Ovary (tissue), 10 donors: ENCODE measurements at places on chromosomes 11 and 22. TPM values are rescaled to one million over a fixed set of nuclear protein-coding genes. Genes with fewer than 3 reads are reported as not detected.

Gene SYT7
- 0.24 TPM for total RNA-seq

GRCh38 chr11:9571071-9571762 is 2.3 kb upstream of the WEE1 start:
- no peak for DNase-seq

Gene KDELR3
- total RNA-seq, result 2.3 TPM

Gene SLC6A5
- not detected for total RNA-seq

Gene C11orf16
- 1.4 TPM for total RNA-seq

GRCh38 chr11:32332990-32333319 is 102.4 kb downstream of the WT1 start:
- DNase-seq, result no peak

Gene TMEM134
- total RNA-seq, result 37.6 TPM

- no peak for DNase-seq
These were observed 232.5 kb downstream of the RAB38 start for GRCh38 chr11:87942786-87943185.

DNA sequence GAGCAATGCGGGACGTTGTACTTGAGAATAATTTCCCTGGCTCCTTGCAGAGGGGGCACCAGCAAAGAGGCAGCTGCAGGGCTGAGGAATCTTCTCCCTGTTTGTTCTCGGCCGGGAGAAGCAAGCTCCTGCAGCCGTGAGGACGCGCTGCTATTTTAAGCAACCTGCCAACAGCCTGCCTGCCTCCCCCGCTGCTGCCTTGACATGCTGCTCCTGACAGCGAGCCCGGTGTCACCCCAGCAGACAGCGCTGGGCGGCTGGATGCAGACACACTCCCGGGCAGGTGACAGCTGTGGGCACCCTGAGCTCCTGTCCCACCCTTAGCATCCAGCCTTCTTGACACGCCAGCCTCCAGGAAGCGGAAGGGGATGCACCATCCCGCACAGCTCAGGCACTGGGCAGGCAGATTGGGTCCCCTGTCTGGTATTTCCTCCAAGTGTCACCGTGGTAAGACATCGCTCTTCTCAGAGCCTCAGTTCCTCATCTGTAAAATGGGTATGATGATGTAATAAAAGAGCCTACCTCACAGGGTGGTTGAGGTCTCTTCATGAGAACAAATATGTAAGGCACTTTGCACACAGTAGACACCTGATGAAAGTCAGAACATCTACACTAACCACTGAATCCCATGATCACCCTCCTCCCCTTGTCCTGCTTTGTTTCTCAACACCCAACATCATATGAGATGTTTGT is 530.6 kb downstream of the MN1 start:
- DNase-seq, result peak; percentile 51

DNA sequence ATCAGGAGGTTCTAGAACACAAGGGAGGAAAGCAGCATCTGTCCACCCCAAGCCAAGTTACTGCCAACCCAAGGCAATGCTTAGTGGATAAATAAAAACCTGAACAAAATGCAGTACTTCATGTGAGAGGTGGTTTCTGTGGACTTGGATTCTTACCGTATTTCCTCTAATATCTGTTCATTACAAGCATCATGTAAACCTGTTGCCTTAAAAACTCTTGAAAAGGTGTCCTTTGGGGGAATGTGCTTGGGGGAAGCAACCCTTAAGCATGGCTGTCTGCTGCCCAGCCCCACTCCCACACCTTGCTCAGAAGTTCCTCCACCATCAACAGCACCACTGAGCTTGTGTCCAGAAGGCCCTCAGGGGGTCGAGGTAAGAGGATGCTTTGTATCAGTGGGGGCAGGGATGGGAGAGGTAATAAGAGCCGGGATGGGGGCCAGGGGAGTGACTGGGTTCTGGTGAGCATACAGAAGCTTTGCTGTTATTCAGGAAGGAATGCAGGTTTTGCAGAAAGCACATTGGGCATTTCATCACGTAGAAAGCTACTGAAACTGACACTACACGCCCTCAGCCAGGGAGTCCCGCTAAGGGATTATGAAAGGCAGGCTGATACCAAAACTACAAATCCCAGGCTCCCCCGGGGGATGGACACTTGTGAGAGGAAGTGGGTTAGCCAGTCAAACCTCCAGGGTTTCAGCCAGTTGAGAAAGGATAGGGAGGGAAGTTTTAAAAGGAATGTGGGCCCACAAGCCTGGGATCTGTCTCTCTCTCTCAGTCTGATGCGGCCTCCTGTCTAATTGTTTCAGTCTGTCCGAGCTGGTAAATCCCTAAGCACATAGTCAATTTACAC is 52.0 kb downstream of the KCNJ1 start:
- peak; percentile 40 for DNase-seq

- DNase-seq, result no peak
These were observed 791.0 kb downstream of the FAM181B start for GRCh38 chr11:81942646-81943045.

Gene CFAP300
- 20.1 TPM for total RNA-seq

Gene SHANK3
- 3.6 TPM for total RNA-seq

Gene C11orf86
- total RNA-seq, result not detected

- no peak for DNase-seq
These were observed 81.3 kb upstream of the TP53I11 start for GRCh38 chr11:45031912-45032519.

Gene LRRC32
- 24.3 TPM for total RNA-seq

- DNase-seq, result no peak
These were observed 33.5 kb upstream of the TXNRD2 start for GRCh38 chr22:19974935-19975706.

Gene OR52H1
- total RNA-seq, result 0.26 TPM

- no peak for DNase-seq
These were observed 2.6 kb downstream of the KCNK7 start for GRCh38 chr11:65592858-65593517.

Gene RIC3
- total RNA-seq, result 26.3 TPM

DNA sequence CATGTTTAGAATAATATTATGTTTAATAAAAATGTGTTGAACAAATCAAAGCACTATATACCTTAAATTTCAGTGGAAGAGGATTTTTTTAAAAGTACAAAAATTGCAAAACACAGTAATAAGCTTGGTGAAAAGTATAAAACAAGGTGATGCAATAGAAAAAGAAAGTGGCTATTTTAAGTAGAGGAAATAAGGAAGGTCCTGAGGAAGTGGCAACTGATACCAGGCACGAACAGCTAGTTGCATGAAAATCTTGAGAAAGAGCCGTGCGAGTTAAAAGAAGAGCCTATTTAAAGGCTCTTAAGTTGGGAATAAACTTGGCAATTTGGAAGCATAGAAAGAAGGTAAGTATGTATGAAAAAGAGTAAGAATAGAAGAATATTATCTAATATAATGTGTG is 1679.3 kb downstream of the LRRC4C start:
- DNase-seq, result no peak

Gene TRPC6
- 0.71 TPM for total RNA-seq

Gene MYEOV
- 0.66 TPM for total RNA-seq

GRCh38 chr11:121090145-121090721 is 10.8 kb upstream of the TECTA start:
- no peak for DNase-seq

Gene CD248
- total RNA-seq, result 14.9 TPM

DNA sequence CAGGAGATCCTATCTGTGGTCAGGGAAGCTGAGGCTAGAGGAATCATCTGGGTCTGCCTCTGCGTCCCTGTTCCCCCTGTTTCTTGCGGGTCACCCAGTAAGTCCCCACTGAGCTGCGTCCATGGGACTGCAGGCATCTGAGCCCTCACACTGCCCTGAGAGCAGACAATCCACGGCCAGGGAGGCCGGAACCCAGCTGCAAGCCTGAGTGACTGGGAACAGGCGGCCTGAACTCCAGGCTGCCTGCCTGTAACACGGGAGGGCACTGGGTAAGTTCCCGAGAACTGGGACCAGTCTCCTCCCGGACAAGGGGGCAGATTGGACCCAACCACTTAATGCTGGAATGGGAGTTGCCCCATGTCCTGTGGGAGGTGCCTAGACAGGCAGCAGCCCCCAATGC is 727.4 kb downstream of the BRD1 start:
- no peak for DNase-seq

- no peak for DNase-seq
These were observed 23.6 kb downstream of the OR52E1 start for GRCh38 chr11:5092821-5093585.

Gene ALDH3B1
- total RNA-seq, result 11.4 TPM

Gene GTSE1
- 0.18 TPM for total RNA-seq

DNA sequence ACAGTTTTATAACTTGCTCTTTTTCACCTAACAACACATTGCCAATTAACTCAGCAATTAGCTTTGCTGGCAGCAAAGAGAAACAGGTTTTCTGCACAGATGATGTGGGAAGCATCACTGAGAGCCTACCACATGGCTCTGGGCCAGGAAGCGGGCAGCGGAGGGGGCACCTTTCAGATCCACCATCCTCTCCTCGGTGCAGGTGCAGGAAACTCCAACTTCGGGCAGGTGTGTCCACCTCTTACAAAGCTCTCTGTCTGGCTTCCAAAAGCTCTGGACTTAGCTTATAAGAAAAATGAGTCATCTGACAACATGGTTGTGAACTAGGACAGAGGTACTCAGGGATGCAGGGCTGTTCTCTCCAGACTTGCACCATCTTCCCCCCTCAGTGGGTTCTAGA is 77.0 kb downstream of the RPS6KA4 start:
- no peak for DNase-seq

Gene MUC6
- not detected for total RNA-seq

Gene CREB3L1
- total RNA-seq, result 10.7 TPM

DNA sequence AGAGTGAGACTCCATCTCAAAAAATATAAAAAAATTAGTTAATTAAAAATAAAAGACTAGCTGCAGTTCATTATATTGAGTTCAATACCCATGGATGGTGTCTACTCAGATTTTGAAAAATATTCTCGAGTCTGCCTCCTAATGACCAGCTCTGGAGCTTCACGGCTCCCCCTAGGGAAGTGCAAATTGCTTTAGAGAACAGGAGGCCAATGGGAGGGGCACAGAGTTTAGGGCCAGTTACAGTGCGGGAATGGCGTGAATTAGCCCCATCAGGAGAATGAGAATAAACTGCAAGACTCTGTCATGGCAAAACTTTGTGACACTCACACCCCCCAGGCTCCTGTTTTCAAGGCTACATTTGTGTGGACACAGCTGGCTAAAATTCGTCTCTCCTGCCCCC is 4.6 kb downstream of the FGF4 start:
- no peak for DNase-seq

GRCh38 chr11:33379947-33380346 is 122.8 kb downstream of the HIPK3 start:
- DNase-seq, result no peak

Gene MFRP
- total RNA-seq, result not detected

GRCh38 chr22:49548356-49549202 is 279.1 kb downstream of the BRD1 start:
- no peak for DNase-seq

GRCh38 chr22:41857860-41858199 is 24.9 kb downstream of the SREBF2 start:
- DNase-seq, result no peak

DNA sequence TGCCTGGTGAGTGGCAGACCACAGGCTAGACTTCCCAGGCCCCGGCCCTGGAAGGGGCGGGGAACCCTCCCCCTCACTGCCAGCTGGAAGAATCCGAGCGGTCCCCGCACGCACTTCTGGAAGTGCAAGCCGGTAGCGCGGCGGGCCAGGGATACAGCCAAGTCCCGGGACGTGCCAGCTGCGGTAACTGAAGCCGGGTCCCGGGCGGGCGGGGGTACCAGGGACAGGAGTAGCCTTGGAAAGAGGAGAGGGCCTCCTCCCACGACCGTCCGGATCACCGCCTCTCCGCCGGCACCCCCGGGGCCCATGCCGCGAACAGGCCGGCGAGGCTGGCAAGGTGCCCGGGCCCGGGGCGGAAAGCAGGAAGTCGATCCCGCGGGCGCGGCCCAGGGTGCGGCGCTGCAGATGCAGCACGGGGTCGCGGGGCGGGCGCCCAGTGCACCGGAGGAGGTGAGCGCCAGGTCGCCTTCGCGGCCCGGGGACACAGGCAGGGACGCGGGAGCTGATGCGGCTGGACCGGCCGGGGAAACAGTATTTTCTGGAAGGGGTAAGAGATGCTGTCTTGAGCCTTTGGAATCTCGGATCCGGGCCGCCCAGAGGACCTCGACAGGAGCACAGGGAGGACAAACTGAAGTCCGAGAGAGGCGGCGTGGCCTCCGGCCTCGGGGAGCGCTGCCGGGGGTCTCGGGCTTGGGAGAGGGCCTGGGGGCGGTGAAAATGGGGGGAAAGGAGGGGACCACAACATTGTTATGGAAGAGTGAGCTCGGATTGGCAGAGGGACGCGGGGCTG is 783 bp upstream of the SLC35C1 start:
- peak; percentile 88 for DNase-seq

DNA sequence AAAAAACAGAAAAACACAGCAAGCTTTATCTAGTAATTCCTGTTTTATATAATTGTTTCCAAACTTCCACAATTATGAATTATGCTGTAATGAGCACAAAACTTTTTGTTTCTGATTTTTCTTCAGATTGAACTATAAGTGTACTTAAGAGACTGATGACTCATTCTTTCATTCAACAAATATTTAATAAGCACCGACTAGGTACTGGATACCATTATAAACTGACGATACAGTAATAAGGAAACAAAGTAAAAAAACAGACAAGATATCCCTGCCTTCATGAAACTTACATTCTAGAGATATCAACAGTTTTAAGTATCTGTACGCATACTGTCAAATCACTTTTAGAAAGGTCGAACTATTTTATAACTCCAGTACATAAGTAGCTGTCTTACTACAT is 78.6 kb downstream of the ME3 start:
- DNase-seq, result no peak

Gene RPL3
- 6,016 TPM for total RNA-seq

Gene TYR
- not detected for total RNA-seq

Gene JHY
- total RNA-seq, result 3.2 TPM

DNA sequence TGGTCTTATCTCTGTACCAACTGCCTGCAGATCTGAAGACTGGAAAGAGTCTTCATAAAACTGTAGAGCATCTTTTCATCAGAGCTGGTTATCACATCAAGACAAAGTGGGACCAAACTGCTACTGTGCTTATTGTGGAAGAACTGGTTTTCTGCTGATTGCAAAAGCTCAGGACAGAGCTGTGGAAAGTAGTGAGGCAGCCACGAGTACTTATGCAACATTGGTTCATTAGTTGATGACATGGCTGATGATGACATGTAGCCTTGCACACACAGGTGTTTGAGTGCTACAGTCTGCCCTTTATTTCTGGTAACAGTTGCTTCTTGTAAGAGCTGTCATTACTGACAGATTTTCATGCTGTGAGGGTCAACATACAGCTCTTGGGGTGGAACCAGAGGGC is 185.4 kb upstream of the GUCY1A2 start:
- no peak for DNase-seq

- DNase-seq, result no peak
These were observed 19.2 kb upstream of the ADSL start for GRCh38 chr22:40326905-40327735.

Gene C11orf58
- total RNA-seq, result 143 TPM
